ENCODE measurements at places on chromosomes 11 and 22. TPM values are rescaled to one million over a fixed set of nuclear protein-coding genes. Genes with fewer than 3 reads are reported as not detected.
A peak's percentile ranks its signal among the peaks of the same experiment; 100 is the strongest.

DNA sequence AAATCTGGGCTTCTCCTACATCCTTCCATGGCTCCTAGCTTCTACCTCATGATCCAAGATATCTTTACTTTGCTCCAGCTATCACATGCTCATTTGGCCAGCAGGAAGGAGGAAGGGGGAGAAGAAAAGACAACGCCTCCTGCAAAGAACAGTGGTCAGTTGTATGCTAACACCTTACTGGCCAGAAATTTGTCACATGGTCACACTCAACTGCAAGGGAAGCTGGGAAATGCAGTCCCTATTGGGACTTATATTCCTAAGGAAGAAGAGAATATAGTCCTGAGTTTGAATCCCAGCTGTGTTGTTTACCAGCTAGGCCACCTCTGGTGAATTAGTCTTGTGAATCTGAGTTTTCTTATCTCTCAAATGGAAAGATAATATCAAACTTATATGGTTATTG, 272.0 kb downstream of the BLID start:
- no peaks in the 10 kb centered on the region for H3K4me1 ChIP-seq
- H3K4me3 ChIP-seq: no peak overlapping the region
- no peak overlapping the region for H3K27ac ChIP-seq
- H3K27me3 ChIP-seq: no peaks in the 10 kb centered on the region

DNA sequence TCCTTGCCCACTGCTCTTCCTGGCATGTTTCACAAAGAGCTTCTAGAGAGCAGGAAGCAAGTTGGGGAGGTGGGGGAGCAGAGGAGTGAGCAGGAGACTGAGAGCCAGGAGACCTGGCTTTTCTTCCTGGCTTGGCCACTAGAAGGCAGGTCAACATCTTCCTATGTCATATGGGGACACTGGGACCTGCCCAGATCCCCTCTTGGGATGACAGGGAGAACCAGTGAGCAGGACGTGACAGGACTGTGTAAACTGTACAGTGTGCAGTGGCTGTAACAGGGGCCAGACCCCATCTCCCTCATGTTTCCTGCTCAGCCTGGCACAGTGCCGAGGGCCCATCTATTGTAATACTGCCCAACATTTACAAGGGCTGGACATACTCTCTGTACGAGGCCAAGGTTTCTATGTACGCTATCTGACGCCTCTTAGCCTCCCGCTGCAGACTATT, 29.4 kb downstream of the GDPD5 start:
- peaks cover 14% of the 10 kb centered on the region for H3K4me1 ChIP-seq
- no peak overlapping the region for H3K4me3 ChIP-seq
- DNase-seq: no peak

DNA sequence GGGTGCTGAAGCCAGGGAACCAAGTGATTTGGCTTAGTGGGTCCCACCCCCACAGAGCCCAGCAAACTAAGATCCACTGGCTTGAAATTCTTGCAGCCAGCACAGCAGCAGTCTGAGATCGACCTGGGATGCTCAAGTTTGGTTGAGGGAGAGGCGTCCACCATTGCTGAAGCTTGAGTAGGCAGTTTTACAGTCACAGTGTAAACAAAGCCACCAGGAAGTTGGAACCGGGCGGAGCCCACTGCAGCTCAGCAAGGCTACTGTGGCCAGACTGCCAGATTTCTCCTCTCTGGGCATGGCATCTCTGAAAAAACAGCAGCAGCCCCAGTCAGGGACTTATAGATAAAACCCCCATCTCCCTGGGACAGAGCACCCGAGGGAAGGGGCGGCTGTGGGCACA, 424.1 kb upstream of the TENM4 start:
- H3K27ac ChIP-seq: no peak overlapping the region
- DNase-seq: no peak
- no peak overlapping the region for H3K4me3 ChIP-seq
- no peaks in the 10 kb centered on the region for H3K36me3 ChIP-seq
- H3K4me1 ChIP-seq: no peaks in the 10 kb centered on the region

DNA sequence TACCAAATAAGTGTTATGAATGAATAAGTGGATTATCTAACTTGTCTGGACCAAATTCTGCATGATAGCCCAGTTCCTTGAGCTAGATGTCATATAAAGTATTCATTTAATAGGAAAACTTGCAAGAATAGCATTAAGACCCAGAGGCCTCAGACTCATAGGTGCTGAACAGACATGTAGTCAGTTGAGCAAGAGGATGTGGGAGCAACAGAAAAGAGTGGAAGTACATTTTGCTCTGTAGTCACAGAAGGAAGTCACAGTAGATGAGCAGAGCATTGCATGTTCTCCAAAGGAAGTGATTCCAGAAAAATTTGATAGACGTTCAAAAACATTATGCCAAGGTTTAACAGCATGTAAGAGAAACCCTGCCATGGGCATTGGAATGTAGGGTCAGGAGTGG, 9.5 kb downstream of the HOATZ start:
- no peak overlapping the region for H3K4me3 ChIP-seq
- no peaks in the 10 kb centered on the region for H3K36me3 ChIP-seq
- no peak for DNase-seq
- H3K4me1 ChIP-seq: no peaks in the 10 kb centered on the region
- no peaks in the 10 kb centered on the region for H3K27me3 ChIP-seq

DNA sequence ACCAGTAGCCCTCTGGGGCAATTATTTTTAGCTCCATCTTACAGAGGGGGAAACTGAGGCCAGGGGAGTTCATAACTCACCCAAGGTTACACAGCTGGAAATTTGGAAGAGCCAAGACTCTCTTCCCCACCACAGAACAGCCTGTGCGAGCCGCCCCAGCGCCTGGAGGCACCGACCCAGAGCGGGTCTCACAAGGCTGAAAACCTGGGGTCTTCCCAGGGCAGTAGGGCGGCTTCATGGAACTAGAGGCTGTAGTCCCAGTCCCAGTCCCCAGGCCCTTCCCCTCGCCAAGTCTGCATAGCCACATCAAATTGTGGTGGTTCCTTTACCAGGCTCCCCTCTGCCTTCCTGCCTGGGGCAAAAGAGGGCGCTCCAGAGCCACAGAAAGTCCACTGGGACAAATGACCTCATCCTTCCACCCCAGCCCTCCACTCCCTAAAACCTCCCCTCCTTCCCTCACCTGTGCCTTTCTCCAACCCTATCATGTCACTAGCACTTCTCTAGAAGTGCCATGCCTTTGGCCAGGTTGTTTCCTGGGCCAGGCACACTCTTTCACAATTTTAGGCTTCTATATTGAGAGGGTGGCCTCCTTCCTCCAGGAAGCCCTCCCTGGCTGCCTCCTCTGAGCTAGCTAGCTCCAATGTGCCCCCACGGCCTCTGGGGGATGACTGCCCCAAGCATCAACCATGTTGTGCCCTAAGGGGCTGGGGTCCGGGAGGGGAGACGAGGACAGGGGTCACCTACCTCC, 15.2 kb upstream of the CDC42EP1 start:
- peak overlapping the region; percentile 100 for H3K27ac ChIP-seq
- H3K4me1 ChIP-seq: peaks cover 38% of the 10 kb centered on the region
- no peaks in the 10 kb centered on the region for H3K36me3 ChIP-seq
- H3K27me3 ChIP-seq: no peaks in the 10 kb centered on the region

DNA sequence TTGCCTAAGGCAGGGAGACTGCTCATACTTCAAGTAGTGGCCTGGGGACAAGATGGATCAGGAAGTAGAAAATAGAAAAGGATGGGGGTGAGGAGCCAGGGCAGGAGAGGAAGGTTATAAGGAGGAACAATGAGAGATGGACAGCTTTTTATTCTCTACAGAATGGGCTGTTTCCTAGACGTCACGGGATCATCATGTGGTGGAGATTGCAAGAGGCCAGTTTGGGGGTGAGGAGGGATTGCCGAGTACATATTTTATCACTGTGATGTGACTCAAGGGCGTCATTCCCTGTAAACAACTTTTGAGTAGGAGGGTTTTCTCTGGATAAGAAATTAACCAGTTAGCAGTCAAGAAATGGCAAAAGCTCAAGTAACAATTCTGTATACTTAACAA, 406.3 kb downstream of the ETS1 start:
- no peaks in the 10 kb centered on the region for H3K4me1 ChIP-seq
- no peak overlapping the region for H3K4me3 ChIP-seq
- H3K27ac ChIP-seq: no peak overlapping the region
- H3K27me3 ChIP-seq: no peaks in the 10 kb centered on the region

DNA sequence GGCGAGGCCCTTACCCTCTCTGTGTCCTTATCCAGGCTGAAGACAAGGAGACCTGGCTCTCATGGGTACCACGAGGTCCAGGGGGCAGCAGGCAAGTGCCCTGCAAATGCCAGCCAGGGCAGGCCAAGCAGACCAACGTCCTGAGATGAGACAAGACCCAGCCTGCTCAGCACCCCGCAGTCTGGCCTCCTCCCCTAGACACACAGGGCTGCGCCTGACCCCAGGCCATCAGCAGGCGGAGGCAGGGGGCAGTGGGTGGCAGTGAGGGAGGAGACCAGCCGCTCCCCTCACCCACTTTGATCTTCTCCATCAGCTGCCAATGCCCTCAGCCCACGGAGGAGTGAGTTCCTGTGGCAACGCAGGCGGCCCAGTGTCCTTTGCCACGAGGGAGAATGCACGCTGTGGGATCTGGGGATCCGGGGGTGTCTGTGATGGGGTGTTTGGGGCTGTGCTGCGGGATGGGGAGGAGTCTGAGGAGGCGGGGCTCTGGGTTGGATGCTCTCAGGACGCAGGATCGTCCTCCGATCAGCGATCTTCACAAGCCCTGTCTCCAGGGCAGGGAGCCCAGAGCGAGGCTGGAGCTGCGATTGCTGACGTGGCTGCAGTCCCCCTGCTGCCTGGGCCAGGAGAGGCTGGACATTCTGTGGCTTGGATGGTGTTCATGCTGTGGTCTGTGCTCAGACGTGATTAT, 30.5 kb upstream of the PPARA start:
- no peak overlapping the region for H3K27ac ChIP-seq
- DNase-seq: no peak
- H3K27me3 ChIP-seq: no peaks in the 10 kb centered on the region
- H3K4me1 ChIP-seq: peaks cover 23% of the 10 kb centered on the region

- H3K27ac ChIP-seq: no peak overlapping the region
- H3K27me3 ChIP-seq: no peaks in the 10 kb centered on the region
- H3K4me1 ChIP-seq: peaks cover 8% of the 10 kb centered on the region
These were observed 22.5 kb downstream of the FADS3 start for GRCh38 chr11:61868571-61869428.

GRCh38 chr22:29145321-29146072, 60.2 kb upstream of the EMID1 start:
- no peaks in the 10 kb centered on the region for H3K36me3 ChIP-seq
- H3K4me1 ChIP-seq: peaks cover 25% of the 10 kb centered on the region
- no peak for DNase-seq
- no peak overlapping the region for H3K27ac ChIP-seq

DNA sequence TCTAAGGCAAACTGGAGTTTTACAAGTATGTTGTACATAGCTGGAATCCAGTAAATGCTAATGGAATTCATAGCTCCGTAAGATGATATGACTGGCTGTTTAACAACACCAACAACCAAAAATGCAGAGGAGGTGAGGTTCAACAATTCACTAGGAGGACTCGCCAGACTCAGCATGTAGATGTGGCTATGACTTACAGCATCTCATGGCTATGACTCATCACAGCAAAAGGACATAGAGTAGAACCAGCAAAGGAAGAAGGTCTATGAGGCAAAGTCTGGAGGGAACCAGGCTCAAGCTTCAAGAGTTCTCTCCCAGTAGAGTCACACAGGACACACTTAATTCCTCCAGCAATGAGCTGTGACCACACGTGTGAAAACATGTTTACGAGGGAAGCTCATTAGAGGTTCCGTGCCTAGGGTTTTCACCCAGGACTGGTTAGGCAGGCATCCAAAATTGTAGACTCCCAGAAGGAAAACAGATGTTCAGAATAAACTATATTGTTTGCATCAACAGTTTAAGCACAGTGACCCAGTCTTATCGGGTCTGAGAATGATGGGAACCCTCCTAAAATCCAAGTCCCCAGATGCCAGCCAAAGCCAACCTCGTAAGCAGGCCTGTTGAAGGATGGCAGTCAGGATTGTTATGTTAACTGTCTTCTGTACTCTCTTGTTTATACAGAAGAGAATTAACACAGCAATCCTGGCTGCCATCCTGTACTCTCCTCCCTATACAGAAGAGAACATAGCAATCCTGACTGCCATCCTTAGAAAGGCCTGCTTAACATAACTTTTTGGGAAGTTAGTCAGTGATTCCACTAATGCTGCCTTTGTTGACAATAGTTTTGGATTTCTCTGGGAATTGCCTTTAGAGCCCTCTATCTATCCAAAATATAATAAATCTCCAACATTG, 116.6 kb downstream of the LARGE1 start:
- no peak overlapping the region for H3K27ac ChIP-seq
- H3K4me3 ChIP-seq: no peak overlapping the region
- no peak for DNase-seq
- H3K36me3 ChIP-seq: no peaks in the 10 kb centered on the region
- no peaks in the 10 kb centered on the region for H3K27me3 ChIP-seq
- peaks cover 23% of the 10 kb centered on the region for H3K4me1 ChIP-seq

- H3K4me3 ChIP-seq: no peak overlapping the region
- no peaks in the 10 kb centered on the region for H3K4me1 ChIP-seq
- no peaks in the 10 kb centered on the region for H3K27me3 ChIP-seq
- DNase-seq: no peak
- peaks cover 4% of the 10 kb centered on the region for H3K36me3 ChIP-seq
- H3K27ac ChIP-seq: no peak overlapping the region
These were observed 8.2 kb downstream of the RRP7A start for GRCh38 chr22:42511401-42511891.

DNA sequence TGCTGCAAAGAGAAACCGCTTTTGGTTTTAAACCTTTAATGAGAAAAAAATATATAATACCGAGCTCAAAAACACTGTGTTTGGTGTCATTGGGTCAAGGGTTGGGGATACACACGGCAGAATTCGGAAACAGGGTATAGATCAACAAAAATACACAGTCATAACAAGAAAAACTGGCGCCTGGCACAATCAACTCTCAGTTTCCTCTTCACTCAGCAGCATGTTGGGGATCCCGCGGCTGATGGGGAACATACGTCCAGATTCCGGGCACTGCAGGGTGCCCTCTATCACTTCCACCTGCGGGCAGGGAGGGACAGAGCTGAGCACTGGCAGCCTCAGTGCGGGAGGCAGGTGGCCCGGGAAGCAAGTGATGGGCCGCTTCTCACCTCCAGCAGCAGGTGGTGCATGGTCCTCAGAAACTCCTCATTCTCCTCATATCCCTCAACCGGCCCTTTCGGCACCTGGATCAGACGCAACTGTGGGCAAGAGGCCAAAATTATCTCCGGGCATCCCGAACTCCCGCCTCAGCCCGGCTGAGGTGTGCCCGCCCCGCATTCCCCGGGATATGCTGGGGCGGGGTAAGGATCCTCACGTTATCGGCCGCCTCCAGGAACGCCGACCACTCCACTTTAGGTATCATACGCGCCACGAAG, 561 bp downstream of the TRMT112 start:
- H3K4me3 ChIP-seq: peak overlapping the region; percentile 79
- no peak for DNase-seq
- peaks cover 10% of the 10 kb centered on the region for H3K36me3 ChIP-seq

The VWA5A gene
- total RNA-seq: 44.4 TPM

The REXO2 gene
- total RNA-seq: 177 TPM

The SYCE3 gene
- total RNA-seq: not detected

The KCNA4 gene
- 0.21 TPM for total RNA-seq

The NOX4 gene
- total RNA-seq: 293 TPM

The NTM gene
- total RNA-seq: not detected

The PDE2A gene
- total RNA-seq: 37.1 TPM

The SLC35C1 gene
- 18.8 TPM for total RNA-seq
